Activated T-helper 17 cell treated with anti-CD3 and anti-CD28 coated beads, Interleukin-2, amount 50 U/mL, for 72 hours (primary cell): ENCODE measurements at places on chromosomes 7 and 10. TPM values are rescaled to one million over a fixed set of nuclear protein-coding genes. Genes with fewer than 3 reads are reported as not detected.

GRCh38 chr10:104446151-104446550 is 92.5 kb downstream of the CFAP58 start:
- ATAC-seq = no peak

DNA sequence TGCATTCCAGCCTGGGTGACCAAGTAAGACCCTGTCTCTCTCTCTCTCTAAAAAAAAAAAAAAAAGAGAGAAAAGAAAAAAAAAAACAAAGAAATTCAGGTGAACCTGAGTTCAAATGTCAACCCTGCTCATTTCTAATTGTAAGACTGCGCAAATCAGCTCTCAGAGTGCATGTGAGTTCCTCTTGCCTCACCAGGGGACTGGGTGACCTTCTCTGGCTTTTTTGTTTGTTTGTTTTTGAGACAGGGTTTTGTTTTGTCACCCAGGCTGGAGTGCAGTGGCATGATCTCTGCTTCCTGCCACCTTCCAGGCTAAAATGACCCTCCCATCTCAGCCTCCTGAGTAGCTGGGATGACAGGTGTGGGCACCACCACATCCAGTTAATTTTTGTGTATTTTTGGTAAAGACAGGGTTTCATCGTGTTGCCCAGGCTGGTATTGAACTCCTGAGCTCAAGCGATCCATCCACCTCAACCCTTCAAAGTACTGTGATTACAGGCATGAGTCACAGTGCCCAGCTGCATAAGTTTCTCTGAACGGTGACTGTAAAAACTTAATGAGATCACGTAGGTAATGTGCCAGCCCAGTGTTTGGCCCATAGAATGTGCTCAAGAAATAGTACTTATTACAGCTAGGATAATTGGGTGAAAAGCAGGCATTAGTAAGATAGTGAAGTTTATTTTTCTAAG is 45.3 kb upstream of the BAMBI start:
- ATAC-seq = no peak

Gene ERCC6
- 26.6 TPM for total RNA-seq

Gene OR2A42
- total RNA-seq = not detected

Gene TYW1B
- 2.0 TPM for total RNA-seq

Gene ABCC2
- total RNA-seq = 2.4 TPM

Gene ZNF438
- 6.2 TPM for total RNA-seq

DNA sequence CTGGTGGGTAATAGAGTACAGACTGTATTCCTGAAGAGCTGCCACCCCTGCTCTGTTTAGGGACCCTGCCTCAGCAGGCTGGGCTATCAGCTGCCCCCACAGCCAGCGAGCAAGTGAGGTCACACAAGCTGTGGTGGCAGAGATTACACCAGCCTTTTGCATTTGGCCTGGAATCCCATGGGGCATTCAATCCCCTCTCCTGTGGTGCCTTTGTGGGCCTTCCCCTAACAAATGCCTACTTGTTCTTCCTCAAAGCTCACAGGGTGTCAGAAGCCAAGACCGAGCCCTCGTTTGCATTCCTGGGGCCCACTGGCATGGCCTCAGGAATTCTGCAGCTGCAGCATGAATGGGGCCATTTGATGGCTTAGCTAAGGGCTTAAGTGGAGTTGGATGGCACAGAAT is 212.7 kb upstream of the PHYHIPL start:
- no peak for ATAC-seq

DNA sequence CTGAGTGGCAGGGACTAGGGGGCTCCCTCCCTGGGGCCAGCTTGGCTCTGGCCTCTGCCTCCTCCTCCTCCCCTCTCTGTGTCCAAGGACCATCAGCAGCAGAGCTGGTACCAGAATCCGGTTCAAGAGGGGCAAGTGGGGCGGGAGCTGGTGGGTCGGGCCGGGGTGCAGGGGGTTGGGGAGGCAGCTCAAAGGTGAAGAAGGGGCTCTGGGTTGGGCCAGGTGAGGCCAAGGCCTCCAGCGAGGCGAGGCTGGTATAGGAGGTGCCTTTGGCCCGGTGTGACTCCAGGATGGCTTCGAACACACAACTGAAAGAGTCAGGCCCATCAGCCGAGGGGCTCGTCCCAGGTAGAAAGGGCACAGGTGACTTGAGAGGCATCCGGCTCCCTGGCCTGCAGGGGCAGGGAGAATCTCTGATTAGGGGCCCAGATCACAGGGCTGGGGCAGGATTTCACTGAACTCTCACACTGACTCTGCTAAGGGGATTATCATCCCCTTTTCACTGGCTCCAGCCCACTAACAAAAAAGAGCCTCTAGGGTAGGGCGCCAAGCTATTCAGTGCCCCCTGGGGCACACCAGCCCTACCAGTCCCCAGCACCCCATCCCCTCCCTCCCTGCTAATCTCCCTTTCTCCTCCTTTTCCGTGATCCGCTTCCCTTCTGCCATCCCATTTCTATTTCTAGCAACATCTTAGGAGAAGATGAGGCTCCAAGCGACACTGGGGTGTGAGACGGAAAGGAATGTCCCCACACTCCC is 4.6 kb downstream of the PSD start:
- no peak for ATAC-seq

Gene TDRD1
- 0.09 TPM for total RNA-seq

GRCh38 chr7:117479225-117480054 is at the start of gene CFTR:
Gene CFTR (plus strand): TSS chr7:117480025. CDS start chr7:117480095, 70 bp downstream.
- no peak for ATAC-seq

DNA sequence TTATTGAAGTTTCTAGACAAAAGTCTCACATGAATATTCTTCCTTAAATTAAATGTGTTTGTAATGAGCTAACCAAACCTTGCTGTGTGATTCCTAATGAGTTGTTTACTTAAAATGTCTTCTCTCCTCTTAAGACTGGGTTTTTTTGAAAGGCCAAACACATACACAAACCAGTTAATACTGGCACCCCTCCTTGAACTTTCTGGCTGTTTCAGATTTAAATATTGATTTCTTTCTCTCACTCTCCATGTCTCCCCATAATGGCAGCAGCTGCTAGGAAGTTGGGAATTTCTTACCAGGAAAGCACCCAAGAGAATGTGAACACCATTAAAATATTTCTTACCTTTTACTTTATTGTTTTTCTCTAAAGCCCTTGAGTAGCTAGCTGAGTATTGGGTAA is 11.4 kb upstream of the PTN start:
- ATAC-seq = no peak

Gene EN2
- not detected for total RNA-seq

Gene TMEM213
- total RNA-seq = 0.50 TPM

DNA sequence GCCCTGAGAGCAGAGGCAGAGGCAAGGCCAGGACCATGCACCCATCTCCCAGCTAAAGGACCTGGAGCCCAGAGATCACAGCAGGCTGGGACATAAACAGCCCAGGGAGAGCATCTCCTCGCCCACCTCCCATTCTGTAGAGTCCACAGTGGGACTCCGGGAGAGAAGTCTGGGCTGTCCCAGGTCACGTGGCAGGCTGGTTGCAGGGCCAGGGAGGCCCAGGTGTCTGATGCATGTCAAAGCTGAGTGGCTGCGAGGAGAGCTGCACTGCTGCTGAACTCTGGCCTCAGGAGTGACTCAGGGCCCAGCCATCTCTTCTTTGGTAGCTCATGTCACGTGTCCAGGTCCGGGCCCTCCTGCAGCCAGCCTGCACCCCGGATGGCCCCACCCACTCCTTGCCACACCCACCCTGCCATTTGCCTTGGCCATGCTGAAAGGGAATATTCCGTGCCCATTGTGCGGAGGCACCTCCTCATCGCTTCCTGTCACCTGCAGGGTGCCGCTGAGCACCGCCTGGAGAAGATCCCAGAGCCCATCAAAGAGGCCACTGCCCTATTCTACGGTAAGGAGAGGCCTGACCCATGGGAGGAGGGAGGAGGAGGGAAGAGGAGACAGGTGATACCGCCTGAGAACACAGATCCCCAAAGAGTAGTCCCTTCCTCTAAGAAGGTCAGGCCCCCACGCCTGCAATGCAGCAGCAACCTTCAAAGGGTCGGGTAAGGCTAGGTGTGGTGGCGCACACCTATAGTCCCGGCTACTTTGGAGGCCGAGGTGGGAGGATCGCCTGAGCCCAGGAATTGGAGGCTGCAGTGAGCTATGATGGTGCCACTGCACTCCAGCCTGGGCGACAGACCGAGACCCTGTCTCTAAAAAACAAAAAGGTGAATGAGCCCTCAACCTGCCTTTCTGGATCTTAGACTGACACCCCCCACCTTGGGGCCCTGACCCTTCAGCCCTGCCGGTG is 12.6 kb upstream of the SH2B2 start:
- no peak for ATAC-seq

Gene AASS
- total RNA-seq = 4.4 TPM
